ENCODE measurements at places on chromosomes 2 and 18.

GRCh38 chr18:29749704-29750103, 1292.8 kb downstream of the DSC3 start:
- H3K36me3 ChIP-seq, result no peaks in the 10 kb centered on the region
- H3K27ac ChIP-seq, result no peak overlapping the region
- H3K4me3 ChIP-seq, result no peak overlapping the region

DNA sequence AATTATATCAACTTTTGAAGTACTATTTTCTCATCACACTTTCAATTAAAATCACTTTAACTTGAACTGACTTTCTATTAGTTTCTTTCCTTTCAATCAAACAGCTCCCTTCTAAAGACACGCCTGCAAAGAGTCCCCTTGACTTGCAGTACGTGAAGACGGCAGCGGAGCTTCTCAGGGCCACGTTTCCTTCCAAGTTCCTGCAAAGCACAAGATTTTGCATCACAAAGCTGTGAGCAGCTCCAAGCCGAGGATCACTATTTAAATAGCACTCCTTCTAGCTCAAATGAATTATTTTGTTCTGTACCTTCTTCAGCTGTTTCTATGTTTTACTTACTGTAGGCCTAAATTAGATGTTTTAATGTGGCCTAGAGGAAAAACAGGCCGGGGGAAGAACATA, 30.8 kb downstream of the SH3YL1 start:
- H3K27me3 ChIP-seq, result no peaks in the 10 kb centered on the region
- no peak for DNase-seq
- no peaks in the 10 kb centered on the region for H3K36me3 ChIP-seq
- no peak overlapping the region for H3K4me3 ChIP-seq
- H3K27ac ChIP-seq, result no peak overlapping the region

DNA sequence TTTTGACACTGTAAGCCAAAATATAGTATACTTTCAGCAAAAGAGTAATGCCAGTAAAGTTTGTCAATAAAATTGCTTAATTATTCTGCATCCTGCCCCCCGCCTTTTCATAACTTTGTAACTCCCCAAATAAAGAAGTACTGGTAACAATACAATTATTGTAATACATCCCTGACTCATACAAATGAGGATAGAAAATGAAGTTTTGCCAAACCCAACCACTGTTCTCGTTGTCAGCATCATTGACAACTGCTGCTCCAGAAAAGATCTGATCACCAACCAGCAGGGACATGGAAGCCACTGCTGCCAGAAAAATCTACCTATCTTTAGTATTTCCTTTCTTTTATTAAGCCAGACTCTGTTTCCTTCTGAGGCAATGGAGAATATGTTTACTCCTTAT, 27.1 kb downstream of the SCN3A start:
- H3K4me1 ChIP-seq, result no peaks in the 10 kb centered on the region
- H3K36me3 ChIP-seq, result no peaks in the 10 kb centered on the region
- H3K27ac ChIP-seq, result no peak overlapping the region
- H3K4me3 ChIP-seq, result no peak overlapping the region
- no peak for DNase-seq

DNA sequence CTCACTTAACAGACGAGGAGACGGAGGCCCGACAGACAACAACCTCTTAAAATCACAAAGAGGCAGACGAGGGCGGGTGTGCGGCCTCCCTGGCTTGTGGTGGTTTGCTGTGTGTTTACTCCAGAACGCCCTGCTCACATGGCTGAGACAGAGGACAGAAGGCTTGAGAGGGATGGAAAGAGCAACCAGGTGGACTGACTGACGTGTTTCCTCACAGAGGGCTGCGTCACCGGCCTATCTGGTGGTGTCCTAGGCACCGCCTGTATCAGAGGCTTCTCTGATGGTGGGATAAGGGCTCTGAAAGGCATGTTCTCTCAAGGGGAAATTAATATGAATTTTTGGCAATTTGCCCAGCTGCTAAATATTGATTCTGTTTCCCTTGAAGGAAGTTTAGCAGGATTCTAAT, 47.0 kb upstream of the RALBP1 start:
- no peak overlapping the region for H3K4me3 ChIP-seq
- peaks cover 5% of the 10 kb centered on the region for H3K4me1 ChIP-seq
- H3K27ac ChIP-seq, result no peak overlapping the region
- H3K36me3 ChIP-seq, result no peaks in the 10 kb centered on the region

DNA sequence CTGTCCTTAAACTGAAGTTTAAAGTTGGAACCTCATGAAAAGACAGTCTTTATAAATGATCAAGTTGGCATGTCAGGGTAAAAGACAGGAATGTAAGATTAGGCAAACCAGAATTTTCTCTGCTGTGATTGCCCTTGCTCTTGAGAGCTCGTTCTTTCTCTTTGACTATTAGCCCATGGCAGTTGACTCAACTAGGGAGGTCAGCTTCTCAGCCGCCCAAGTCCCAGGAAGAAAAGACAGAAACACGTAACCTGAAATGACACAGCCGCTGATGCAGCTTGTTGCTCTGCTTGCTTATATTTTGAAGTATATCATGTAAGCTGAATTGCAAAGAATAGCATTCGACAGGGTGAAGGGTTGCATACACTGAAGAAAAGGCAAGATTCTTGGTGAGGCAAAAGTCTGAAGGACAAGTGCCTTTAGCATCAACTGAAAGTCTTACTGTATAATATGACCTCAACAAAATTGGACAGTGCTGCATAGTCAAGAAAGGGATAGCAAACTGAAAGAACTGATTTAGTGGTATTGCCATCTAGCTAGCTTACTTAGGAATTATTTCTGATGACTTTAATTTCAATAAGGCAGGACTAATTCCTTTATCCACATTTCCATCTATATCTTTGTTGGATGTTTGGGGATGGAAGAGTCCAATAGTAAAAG, 54.7 kb downstream of the ARHGAP15 start:
- no peaks in the 10 kb centered on the region for H3K36me3 ChIP-seq
- no peaks in the 10 kb centered on the region for H3K27me3 ChIP-seq
- H3K4me3 ChIP-seq, result no peak overlapping the region
- H3K4me1 ChIP-seq, result no peaks in the 10 kb centered on the region
- H3K27ac ChIP-seq, result no peak overlapping the region

- H3K27me3 ChIP-seq, result no peaks in the 10 kb centered on the region
- peaks cover 6% of the 10 kb centered on the region for H3K4me1 ChIP-seq
- peak overlapping the region; percentile 56 for H3K4me3 ChIP-seq
- DNase-seq, result peak; percentile 73
Observed at GRCh38 chr18:12946549-12947284, 1.1 kb upstream of the SEH1L start.

Data from neural progenitor cell (in vitro differentiated cells).